ENCODE measurements at places on chromosomes 1 and 21.

DNA sequence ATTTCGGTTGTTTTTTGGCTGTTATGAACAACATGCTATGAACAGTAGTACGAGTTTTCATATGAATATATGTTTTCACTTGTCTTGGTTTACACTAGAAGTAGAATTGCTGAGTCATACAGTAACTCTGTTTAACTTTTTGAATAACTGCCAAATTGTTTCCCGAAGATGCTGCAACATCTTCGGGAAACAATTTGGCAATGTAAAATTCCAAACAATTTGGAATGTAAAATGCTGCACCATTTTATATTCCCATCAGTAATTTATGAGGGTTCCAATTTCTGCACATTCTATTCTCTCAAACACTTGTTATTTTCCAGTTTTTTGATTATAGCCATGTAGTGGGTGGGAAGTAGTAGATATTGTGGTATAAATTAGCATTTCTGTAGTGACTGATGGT is 11.6 kb downstream of the PCBP3 start:
- DNase-seq, result no peak

DNA sequence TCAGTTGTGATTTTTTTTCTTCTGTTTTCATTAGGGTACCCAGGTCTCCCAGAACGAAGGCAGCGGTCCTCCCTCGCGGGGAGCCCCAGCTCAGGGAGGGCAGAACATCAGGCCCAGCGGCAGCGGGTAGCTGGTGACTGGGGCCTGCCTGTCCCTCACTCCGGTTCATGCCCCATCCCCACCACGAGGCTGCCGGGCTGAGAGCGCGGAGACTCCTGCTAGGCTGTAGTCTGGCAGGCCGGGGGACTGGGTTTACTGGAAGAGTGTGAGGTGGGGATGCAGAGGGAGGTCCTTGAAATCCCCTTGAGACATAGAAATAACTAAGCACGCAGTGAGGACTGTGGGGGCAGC is 10.5 kb downstream of the BRINP2 start:
- DNase-seq, result peak; percentile 82

GRCh38 chr1:118122234-118123004 is 62.6 kb downstream of the SPAG17 start:
- no peak for DNase-seq

GRCh38 chr1:211813590-211813989 is 17.0 kb downstream of the LPGAT1 start:
- DNase-seq, result no peak

DNA sequence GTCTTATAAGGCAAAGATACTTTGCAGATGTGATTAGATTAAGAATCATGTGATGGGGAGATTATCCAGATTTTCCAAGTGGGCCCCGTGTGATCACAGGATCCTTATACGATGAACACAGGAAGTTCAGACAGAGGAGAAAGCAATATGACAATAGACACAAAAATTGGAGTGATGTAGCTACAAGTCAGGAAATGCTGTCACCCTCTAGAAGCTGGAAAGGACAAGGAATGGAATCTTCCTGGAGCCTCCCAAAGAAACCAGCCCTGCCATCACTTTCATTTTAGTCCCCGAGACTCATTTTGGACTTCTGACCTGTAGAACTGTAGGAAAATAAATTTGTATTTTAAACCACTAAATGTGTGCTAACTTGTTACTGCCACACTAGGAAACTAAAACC is 61.9 kb upstream of the C1orf21 start:
- DNase-seq, result no peak

DNA sequence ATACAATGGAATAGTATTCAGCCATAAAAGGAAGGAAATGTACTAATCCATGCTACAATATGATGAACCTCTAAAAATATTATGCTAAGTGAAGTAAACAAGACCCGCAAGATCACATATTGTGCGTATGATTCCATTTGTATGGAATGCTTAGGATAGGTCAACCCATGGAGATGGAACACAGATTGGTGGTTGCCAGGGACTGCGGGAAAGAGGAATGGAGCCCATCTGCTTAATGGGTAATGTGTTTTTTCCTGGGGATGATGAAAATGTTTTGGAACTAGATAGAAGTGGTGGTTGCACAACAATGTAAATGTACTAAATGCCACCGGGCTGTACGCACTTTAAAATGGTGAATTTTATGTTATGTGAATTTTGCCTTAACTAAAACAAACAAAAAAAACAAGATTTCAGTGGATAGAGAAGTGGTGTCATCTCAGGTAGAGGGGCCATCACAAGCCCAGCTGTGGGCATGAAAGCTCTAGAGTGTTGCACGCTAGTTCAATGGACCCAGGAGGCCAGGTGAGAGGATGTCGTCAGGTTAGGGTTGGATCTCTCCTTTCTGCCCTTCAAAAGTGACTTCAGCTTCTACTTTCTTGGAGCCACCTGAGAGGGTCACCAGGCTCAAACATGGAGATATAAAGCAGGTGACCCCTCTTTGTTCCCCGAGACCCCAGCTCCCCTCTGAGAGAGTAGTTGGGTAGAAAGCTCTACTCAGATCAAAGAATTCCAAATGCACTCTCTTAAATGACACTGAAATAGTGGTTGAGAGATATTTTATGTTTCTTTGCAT is 2.5 kb downstream of the C1orf115 start:
- DNase-seq, result no peak

GRCh38 chr1:162291000-162291399 is 85.7 kb downstream of the SPATA46 start:
- DNase-seq, result no peak

DNA sequence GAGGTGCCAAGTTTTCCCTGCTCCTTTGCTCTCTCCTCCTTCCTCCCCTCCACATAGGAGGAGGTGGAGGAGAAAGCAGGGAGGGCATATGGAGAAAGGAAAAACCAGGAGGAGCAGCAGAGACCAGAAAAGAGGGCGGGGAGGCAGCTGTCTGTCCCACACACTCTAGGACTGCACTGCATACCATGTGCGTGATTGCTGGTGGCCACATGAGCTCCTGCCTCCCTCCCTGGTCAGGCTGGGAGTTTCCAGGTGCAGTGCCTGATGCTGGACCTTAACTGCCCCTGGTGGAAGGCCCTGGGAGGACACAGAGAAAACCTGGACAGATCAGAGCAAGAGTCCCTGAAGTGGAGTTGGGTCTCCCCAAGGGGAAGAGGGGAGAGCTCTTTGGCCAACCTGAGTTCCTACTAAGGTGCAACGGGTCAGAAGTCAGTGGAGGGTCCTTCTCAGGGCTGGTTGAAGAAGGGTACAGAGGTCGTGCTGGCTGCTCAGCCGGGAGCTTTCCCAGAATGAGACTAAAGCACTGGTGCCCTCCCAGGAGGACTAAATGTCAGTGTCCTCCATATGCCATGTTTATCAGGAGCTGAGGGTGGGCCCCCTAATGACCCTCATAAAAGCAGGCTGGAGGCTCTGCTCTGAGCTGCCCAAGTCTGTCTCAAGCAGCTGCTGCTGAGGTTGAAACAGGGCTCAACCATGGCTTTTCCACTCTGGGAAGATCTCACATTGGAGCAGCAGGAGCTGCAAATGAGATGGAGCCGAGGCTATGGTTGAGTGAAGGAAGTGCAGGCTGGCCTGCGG is 3.5 kb upstream of the LGR6 start:
- no peak for DNase-seq

DNA sequence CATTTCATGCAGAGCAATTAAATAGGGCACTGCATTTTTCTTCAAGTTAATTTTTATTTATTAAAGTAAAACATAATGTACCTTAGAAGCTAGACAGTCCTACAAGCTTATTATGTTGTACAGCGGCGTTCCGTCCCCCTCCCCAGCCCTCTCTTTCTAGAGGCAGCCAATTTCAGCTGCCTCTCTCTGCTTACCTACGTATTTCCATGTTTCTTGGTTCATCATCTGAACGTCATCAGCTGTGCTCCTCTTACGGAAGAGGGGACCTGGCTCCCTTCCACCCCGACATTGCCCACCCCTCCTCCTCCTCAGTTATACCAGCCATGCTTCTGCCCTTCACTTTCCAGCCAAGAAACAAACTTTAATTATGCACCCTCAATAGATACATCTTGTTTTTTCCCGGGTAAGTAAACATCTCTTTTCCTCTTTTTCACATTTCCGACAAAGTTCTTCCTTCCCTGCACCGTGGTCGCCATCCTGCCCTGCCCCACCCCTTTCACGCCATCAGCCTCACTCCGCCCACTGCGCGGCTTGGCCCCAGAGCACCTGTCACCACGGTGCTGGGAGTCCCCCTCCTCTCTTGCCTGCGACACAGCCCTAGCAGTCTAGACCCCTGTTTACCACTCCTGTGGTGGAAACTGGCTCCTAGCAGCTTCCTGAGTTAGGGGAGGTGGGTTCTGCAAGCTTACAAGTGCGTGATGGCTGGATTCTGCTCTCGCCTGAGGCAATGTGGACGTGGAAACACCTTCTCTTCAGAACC is 57.9 kb downstream of the SLC37A1 start:
- no peak for DNase-seq

- no peak for DNase-seq
These were observed 107.0 kb upstream of the IRF2BP2 start for GRCh38 chr1:234716908-234717375.

GRCh38 chr21:44988607-44989536 is 49.0 kb downstream of the SLX9 start:
- DNase-seq, result peak; percentile 83

DNA sequence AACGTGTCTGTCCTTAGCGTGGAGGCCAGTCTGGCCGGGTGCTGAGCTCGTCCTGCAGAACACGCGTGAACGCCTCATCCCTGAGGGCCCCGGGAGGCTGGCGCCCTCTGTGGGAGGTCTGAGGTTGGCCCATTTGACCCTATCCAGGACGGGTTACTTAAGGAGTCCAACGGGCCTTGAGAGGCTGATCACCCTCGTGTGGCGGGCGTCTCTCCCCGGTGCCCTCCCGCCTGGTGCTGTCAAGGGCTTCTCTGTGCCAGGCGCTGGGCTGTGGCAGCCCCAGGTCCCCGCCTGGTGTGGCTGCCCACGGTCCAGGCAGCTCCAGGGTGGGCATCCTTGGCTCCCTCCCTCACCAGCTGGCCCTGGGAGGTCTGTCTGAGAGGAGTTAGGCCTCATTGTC is 9.7 kb downstream of the SKI start:
- DNase-seq, result no peak

DNA sequence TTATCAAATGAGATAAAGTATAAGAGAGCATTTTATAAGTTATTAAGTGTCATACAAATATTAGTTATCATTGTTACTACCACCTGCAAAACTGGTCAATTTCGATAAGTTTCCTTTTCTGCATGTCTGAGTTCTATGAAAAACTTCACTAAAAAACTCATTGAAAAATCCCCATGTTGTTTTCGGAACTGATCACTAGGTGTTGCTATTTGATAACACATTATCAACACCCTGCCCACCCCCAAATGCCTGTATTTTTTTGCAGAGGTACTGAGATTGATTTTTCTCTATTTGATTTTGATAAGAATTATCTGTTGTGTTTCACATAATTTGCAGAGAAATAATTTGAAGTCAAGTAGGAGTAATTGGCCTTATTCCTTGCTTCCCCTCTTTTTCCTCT is 22.1 kb upstream of the DISP1 start:
- DNase-seq, result no peak

GRCh38 chr1:221697923-221698425 is 43.9 kb downstream of the DUSP10 start:
- DNase-seq, result no peak

GRCh38 chr21:27680181-27680580 is 713.3 kb upstream of the ADAMTS5 start:
- DNase-seq, result no peak

- DNase-seq, result no peak
These were observed 40.1 kb downstream of the SORT1 start for GRCh38 chr1:109357616-109358015.

- DNase-seq, result no peak
These were observed 153.6 kb downstream of the HIVEP3 start for GRCh38 chr1:41765152-41765551.

DNA sequence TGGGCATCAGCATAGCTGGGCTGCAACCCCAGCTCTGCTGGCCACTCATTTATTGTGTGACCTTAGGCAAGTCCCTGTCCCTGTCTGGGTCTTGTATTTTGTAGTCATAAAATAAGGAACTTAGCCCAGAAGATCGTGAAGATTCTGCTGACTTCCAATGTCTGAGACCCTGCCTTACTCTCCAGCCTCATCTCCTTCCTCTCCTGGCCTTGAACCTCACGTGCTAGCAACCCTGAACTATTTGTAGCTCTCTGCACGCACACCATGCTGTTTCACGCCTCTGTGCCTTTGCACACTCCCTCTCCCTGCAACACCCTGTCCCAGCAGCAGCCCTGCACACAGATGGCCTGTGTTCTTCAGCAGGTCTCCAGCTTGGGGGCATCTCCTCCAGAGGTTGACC is 121.1 kb downstream of the LACTBL1 start:
- DNase-seq, result no peak

GRCh38 chr1:1164701-1165451 is 8.8 kb upstream of the TTLL10 start:
- DNase-seq, result no peak

DNA sequence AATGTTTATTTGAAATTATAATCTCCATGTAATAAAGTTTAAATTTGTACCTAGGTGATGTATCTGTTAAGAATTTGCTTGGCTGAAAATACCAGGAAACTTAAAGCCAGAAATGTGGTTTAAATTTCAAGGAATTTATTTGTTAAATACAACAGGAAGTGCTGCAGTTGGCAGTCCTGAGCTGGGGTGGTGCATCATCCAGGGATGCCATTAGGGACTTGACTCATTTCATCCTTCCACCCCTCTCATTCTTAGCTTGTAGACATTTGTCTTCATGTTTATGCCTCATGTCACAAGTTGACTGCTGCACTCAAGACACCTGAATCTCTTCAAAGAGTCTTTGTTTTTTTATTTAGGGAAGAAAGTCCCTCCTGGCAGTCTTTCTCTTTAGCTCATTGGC is 175.9 kb downstream of the LHX8 start:
- no peak for DNase-seq

- no peak for DNase-seq
These were observed 19.9 kb downstream of the ABCA4 start for GRCh38 chr1:94100785-94101612.

DNA sequence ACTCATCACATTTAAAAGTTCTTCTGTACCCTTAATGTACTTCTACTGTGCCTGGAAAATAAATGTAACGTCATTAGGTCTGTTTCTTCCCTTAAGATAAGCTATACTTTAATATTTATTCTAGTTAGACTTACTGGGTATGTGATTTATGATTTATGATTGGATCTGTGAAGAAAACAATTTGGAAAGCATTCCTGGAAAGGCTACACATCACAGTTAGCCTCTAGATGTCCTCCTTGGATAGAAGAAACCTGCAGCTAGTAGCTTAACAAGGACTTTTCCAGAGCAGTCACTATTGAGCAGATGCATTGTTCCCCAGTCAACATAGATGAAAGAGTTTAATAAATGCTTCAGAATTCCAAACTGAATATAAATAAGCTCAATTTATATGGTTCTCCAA is 22.2 kb upstream of the ABL2 start:
- no peak for DNase-seq

All from lower leg skin (tissue), 4 donors.